ENCODE measurements at places on chromosomes 1 and 21.

DNA sequence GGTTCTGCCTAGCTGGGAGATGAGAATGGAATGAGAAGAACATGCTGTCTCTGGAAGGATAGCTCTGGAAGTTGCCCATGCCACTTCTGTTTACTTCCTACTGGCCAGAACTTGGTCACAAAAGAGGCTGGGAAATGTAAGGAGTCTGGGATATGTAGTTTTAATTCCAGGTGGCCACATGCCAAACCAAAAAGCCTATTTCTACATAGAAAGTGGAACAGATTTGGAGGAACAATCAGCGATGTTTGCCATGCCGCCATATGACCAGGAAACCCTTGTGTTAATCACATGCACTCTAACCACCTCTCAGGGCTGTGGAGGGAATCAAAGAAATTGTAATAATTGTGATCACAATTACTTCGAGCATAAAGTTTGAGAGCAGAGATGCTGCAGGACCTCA, 10.0 kb upstream of the OLIG2 start:
- DNase-seq = no peak

- no peak for DNase-seq
Observed at GRCh38 chr1:204741440-204741839, 55.9 kb upstream of the LRRN2 start.

- DNase-seq = no peak
Observed at GRCh38 chr1:4219826-4220225, 319.8 kb upstream of the C1orf174 start.

DNA sequence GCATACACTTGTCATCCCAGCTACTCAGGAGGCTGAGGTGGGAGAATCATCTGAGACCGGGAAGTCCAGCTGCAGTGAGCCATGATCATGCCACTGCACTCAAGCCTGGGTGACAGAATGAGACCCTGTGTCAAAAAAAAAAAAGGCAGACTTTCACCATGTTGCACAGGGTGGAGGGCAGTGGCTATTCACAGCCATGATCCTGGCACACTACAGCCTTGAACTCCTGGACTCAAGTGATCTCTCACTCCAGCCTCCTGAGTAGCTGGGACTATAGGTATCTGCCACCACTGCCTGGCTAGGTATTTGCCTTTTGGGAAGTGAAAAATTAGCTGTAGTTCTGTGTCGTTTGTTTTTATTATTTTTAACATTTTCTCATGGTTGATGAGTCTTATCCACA, 19.1 kb downstream of the SPATA45 start:
- no peak for DNase-seq

DNA sequence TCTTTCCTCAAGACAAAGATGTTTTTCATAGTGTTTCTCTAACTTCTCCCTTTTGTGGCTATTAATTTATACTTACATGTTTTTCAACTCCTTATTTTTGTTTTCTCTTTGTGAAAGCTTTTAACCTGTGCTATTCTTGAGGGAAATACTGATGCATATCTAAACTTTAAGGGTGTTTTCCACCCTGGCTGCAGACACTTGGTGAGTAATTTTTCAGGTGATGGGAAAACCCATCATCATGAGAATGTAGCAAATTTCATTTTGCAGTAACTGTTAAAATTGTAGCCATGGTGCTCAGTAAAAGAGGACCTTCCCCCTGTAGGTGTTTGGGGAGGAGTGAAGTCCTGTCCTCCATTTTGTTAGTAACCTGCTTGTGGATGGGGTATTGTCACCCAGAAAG, 124.2 kb downstream of the LIPI start:
- DNase-seq = no peak

GRCh38 chr1:171222936-171223335, 25.4 kb upstream of the FMO1 start:
- DNase-seq = no peak

DNA sequence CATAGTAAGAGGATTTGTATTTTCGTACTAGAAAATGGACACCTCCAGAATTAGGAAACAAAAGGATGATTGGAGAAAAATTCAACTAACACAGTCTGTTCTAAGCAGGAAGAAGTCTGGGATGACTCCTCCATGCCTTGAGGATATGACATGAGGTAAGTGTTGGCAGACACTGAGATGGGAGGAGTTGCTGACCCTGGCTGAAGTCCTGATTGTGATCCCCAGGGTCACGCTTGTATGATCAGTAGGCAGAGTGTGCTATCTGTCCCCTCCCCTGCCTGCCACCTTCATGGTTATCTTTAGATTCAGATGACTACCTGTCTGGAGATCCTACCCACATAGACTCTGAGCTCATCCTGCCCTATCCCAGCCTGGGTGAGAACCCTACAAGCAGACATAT, 249.1 kb downstream of the C1orf94 start:
- no peak for DNase-seq

- no peak for DNase-seq
Observed at GRCh38 chr1:14783592-14783886, 185.1 kb downstream of the KAZN start.

DNA sequence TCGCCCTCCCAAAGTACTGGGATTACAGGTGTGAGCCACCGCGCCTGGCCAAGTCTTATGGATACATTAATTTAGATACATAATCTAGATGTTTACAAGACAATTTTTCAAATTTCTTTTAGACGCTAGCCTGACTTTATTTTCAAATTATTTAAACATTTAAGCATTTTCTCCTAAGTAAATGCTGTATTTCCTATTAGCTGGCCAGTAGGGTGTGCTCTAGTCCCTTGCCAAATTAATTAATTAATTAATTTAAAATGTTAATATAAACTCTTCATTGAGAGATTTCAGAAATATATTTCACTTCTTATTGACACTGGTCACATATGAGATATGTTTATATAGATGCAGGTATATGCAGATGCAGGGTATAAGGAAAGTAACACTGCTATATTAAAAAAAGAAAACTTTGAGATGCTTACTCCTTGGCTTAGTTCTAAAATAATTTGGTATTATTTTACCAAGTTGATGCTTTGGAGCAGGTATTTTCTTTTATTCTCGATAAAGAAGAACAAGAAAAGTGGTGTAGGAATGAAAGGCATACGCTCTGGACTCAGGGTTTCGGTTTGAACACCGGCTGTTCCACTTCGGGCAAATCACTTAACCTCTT, 5.2 kb upstream of the ERRFI1 start:
- DNase-seq = no peak

DNA sequence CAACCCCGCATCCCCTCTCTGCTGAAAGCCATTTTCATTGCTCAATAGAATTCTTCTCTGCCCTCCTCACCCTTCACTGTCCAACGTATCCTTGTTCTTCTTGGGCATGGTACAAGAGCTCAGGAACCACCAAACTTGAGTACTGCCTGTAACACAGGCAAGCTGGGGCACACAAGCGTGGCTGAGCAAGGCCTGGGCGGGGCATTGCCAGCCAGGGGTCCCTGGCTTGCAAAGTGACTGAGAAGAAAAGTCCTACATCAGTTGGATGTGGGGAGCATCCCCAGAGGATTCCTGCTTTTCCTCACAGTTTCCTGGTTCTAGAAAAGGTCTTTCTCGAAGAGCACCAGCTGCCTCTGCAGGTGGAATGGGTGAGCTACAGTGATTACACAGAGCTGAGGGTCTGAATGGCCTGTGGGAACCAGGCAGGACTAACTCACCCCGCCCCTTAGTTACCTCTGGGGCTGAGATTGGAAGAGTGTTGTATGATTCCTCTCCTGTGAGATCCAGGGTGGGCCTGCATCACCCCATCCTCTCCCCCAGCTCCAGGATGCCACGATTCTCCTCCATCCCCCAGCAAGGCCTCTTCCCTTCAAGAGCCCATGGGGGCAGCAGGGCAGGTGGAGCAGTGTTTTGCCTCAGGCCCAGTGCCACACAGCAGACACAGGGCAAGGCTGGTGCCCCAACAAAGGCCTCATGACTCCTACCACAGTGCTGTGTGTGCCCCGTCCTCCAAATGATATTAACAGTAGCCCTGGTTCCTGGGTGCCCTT, 121.9 kb downstream of the MATN1 start:
- DNase-seq = no peak

DNA sequence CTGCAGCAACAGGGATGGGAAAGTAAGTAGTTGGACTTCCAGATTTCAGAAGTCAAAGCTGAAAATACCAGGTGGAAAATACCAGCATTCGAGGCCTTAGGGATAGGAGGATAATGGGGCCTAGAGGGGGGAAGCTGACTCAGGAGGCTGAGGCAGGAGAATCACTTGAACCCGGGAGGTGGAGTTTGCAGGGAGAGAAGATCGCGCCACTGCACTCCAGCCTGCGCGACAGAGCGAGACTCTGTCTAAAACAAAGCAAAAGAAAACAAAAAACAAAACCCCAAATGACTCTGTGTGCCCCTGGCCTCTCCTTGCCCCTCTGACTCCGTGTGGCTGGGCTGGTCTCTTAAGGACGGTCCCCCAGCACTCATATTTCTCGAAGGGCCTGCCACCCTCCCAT, 3.4 kb downstream of the SH2D2A start:
- no peak for DNase-seq

DNA sequence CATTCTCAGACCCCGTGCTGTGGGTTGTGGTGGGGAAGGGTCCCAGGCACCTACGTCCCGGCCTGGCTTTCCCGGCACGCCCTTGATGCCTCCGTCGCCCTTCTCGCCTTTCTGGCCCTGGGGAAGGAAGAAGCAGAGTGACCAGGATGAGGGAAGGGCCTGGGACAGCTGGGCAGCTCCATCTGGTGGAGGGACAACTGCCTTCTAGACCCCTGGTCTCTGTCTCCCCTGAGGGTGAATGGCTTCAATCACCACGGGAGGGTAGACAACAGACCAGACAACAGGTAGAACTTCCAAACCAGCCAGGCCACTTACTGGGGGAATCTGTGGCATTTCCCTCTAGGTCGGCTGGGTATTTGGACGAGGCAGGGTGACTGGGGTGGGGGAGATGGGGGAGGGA, 11.9 kb downstream of the COL16A1 start:
- DNase-seq = no peak

DNA sequence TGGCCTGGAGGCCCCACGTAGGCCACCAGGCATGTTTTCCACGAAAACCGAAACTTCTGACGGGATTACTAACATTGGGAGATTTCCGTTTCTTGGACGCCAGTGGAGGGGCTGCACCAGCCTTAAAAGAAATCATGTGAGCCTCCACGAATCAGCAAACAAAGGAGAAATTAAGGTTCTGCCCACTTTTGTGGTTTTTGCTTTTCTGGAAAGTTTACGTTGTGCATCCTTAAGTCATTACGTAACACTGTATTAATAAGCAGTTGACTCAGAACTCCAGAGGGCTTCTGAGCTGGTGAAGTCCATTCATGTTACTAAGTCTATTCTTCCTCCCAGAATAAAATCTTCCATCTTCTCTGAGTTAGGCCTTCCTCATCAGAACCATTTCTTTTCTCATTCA, 168.5 kb downstream of the PSMG1 start:
- peak; percentile 89 for DNase-seq

DNA sequence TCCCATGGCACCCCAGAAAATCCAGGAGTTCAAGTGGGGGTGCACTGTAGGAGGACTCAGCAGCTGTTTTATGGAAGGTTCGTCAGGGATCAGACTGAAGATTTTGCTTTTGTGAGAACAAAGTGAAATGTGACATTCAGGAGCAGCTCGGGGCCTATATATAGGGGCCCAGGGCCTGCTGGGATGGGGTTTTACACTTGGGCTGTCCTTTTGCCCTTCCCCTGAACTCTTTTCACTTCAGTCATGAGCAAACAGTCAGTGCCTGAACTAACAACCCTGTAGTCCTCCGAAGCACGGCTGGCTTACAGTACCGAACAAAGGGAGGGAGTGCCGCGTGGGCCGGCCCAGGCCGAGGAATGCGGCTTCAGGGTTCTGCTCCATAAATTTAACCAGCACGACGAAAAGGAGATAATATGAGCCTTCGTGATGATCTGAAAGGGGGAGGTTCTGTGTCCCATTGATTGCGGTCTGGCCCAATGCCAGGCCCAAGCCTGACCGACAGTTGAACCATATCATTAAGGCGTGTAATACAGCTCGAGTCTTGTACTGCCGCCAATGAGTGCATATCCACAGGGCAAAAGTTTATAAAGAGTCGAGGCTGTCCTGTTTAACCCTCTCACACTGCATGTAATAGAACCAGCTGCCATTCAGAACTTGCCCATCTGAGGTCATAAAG, 139.9 kb downstream of the DHRS3 start:
- DNase-seq = peak; percentile 98

DNA sequence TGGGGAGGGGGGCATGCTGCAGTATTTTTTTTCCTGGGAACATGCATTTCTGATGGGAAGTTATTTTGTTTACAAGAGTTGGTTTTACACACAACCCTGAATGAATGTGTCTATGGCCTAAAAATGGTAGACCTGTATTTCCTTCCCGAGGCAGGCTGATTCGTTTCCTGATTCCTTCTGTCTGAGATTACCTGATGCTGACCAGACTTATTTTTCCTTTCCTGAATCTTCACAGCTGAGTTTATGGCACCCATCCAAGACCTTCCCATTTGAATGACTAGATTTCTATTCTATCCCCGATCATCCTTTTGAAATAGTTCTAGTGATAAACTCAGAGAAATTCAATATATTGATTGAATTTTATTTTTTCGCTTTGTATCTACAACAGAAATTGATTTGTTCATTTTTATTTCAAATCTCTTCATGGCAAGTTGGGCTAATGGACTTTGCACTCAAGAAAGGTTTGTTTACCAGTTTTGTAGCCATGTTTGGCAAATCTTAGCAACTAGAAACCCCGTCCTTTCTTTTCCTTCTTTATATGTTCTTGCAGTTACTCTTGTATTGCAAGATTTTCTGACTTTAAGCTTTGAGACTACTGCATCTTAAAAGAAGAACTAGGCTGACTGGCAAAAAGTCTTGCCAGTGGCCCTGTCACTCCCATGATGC, 15.9 kb upstream of the PLEKHM2 start:
- DNase-seq = no peak

DNA sequence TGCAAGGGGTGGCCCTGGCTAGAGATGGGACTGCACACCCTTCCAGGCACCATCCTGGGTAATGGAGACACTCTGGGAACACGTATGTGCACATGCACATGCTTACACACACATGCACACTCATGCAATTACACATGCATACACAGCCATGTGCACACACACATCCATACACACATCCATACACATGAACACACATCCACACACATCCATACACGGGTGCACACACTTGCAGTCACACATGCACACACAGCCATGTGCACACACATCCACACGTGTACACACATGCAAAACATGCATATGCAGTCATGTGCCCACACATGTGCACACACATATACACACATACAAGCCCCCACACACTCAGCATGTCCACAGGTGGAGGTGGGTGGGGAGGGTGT, 22.3 kb upstream of the POFUT2 start:
- no peak for DNase-seq

GRCh38 chr1:183394435-183394834, 23.7 kb downstream of the NMNAT2 start:
- no peak for DNase-seq

GRCh38 chr21:24545807-24546361, 1061.4 kb downstream of the MRPL39 start:
- DNase-seq = no peak

DNA sequence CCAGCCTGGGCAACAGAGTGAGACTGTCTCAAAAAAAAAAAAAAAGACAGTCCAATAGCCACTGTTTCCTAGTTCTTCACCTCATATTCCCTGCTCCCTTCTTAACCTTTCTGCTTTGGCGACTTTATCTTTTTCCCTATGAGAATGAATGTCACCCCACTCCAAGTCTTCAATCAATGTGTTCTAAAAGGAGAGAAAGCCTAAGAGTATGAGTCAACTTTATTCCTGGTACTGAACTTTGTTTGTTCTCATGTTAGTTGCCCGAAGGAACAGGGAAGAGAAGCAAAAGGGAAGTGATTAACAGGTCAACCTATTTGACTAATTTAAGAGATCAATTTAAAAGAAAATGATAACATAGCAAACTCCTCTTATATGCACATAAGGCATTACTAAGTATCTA, 39.9 kb upstream of the SLC16A1 start:
- no peak for DNase-seq
